ENCODE measurements at places on chromosomes 4 and X. TPM values are rescaled to one million over a fixed set of nuclear protein-coding genes. Genes with fewer than 3 reads are reported as not detected.

GRCh38 chrX:24799078-24799477 lies 105.4 kb downstream of the POLA1 start:
- DNase-seq = peak; percentile 28

GRCh38 chrX:121958886-121959285 lies 911.5 kb downstream of the GLUD2 start:
- DNase-seq = no peak

GRCh38 chr4:168867128-168867527 lies 142.9 kb downstream of the CBR4 start:
- DNase-seq = no peak

ANK2 gene
- 371 TPM for total RNA-seq

ATP8A1 gene
- total RNA-seq = 14.8 TPM
